Stimulated activated CD4-positive, alpha-beta T cell treated with anti-CD3 and anti-CD28 coated beads, Interleukin-12 subunit alpha, Interleukin-12 subunit beta, amount 100 ng/mL, for 4 hours (primary cell): ENCODE measurements at places on chromosomes 1 and 21.
A peak's percentile ranks its signal among the peaks of the same experiment; 100 is the strongest.

DNA sequence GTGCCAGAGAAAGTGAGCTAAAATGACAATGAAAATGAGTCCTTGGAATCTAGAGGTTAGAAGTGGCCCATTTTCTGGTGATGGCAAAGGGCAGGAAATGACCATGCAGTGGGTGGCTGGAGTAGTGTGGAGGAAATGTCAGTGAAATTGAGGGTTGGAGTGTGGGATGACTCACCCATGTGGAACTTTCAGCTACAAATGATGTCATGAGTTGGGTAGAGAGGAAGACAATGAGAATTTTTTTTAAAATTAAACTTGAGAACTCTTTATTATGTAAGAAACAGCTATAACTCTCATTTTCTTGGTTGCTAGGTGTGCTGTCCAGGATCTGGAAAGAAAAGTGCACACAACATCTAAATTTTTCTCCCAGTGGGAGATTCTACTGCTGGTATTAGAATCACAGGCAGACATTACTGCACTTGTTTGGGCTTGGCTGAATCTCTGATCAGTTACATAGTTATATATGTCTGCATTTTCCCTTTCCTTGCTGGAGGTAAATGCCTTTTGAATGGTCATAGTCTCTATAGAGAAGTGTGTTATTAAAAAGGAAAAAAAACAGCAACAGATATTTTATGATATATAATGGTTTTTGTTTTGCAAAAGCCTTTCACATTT lies 56.8 kb upstream of the GNG12 start:
- no peak for DNase-seq

GRCh38 chr1:64042331-64043100 lies 160.9 kb upstream of the UBE2U start:
- DNase-seq, result no peak

GRCh38 chr1:6246497-6247467 lies 2.8 kb downstream of the HES3 start:
- DNase-seq, result peak; percentile 80

DNA sequence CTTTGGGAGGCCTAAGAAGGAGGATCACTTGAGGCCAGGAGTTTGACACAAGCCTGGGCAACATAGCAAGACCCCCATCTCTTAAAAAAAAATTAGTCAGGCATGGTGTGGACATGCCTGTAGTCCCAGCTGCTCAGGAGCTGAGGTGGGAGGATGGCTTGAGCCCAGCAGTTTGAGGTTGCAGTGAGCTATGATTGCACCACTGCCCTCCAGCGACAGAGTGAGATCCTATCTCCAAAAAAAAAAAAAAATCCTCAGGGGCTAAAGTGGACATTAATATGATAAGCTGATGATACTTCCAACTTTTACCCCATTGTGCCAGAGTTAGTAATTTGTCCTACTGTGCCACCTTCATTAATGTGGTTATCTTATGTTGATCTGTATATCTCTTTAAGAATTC lies 327.8 kb upstream of the FMN2 start:
- no peak for DNase-seq

- DNase-seq, result no peak
Observed at GRCh38 chr1:54809496-54810074, 8.5 kb upstream of the TTC22 start.

DNA sequence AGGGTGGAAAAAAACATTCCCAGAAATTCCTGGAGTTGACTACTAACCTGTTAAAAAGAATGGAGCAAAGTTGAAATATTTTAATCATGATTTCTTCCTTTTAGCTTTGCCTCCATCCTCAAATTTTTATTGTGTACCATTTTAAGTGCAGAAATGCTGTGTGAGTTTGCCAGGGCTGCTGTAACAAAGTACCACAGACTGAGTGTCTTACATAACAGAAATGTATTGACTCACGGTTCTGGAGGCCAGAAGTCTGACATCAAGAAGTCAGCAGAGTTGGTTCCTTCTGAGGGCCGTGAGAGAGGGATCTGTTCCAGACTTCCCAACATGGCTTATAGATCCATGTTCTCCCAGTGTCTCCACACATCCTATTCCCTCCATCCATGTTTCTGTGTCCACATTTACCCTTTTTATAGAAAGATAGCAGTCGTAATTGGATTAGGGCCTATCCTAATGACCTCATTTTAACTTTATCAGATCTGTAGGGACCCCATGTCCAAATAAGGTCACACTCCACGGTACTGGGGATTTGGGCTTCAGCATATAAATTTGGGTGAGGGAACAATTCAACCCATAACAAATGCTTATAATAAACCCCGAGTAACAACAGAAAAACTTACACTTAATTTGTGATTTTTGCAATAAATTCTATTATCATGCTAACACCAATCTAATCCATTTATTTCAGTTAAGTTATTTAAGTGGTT lies 12.7 kb downstream of the SNX7 start:
- no peak for DNase-seq

DNA sequence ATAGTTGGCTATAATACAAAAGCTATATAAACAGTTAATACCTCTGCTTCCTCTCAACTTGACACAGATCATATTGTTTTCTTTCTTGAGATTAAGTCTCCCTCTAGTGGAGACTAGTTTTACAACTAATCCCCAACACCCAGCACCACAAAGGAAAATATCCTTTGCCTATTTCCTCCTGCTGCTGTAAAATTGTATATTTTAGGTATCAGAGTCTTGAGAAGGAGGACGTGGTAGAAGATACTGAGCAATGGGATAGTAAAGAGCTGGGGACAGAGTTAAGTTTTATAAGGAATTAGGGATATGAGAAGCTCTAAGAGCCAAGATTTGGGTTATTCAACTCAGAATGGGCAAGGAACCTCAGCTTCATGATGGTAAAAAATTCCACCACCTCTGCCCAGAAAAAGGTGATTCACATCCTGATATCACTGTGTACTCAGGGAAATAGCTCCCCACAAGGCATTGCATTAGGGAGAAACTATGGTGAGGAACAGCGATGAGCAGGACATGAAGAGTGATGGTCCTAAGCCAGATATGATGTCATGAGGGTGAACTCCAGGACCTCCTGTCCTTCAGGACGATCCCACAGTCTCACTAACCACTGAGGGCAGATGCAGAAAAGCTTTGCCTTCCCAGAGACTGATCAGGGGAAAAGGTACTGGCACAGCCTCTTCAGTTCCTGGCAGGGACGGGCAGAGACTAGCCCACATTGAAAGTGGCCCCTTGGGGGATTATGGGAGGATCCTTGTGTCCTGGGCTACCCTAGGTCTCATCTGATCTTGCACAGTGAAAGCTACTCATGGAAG lies 14.7 kb upstream of the CFAP126 start:
- DNase-seq, result no peak

GRCh38 chr21:42993051-42993712 lies 18.8 kb downstream of the PKNOX1 start:
- no peak for DNase-seq

DNA sequence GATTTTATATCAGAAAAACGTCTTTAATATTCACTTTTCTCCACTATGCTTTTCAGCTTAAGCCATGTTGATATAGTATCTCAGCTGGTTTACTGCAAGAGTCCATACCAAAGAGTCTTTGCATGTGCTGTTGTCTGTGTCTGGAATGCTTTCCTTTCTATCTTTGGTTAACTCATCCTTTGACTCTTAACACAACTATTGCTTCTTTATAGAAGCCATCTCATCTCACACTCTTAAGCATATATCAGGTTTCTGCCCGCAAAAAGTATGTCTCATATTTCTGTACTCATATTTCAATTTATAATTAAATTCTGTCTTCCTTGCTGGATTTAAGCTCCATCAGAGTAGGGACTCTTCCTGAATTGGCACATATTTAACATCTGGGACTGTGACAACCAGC lies 220.9 kb upstream of the KCNK2 start:
- no peak for DNase-seq

GRCh38 chr1:211606332-211606913 lies 27.5 kb upstream of the SLC30A1 start:
- no peak for DNase-seq

DNA sequence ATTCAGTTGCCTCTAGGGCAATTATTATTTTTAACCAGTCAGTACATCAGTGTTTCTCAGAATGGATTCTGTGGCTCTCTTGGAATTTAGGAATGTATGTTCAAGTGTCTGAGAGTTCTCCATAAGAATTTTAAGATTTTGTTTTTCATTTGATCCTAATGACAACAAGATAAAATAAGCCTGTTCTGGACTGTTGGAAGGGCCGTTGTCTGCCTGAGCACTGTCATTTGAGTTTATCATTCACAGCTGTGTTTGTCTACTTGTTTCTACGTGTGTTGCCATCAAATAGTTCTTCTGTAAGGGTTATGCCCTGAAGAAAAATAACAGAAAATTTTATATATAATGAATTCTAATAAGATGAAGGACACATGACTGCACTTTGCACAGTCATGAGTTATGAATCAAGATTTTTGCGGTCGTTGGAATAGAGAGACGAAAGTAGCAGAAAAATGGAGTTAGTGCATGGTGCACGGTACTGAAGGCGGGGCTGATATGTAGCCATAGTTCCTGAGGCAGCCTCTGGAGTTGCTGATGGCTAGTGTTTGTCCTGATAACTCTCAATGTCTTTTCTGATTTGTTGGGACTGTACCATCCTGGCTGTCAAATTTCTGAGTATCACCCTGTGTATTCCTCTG lies 92.5 kb downstream of the NOS1AP start:
- no peak for DNase-seq

- DNase-seq, result no peak
Observed at GRCh38 chr1:21514245-21514644, 5.0 kb downstream of the ALPL start.

DNA sequence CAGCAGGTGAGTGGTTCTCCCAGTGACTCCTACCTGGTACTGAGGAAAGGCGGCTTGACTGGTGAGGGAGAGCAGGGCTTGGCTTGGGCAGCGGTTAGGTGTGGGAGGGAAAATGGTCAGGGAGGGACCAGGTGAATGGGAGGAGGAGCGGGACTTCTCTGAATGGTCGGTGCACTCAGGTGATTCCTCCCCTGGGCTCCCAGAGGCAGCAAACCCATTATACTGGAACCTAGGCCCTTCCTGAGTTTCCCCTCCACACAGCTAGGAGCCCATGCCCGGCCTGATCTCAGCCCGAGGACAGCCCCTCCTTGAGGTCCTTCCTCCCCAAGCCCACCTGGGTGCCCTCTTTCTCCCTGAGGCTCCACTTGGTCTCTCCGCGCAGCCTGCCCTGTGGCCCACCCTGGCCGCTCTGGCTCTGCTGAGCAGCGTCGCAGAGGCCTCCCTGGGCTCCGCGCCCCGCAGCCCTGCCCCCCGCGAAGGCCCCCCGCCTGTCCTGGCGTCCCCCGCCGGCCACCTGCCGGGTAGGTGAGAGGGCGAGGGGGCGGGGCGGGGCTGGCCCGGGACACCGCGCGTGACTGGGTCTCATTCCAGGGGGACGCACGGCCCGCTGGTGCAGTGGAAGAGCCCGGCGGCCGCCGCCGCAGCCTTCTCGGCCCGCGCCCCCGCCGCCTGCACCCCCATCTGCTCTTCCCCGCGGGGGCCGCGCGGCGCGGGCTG lies 2.3 kb downstream of the ARTN start:
- DNase-seq, result no peak

DNA sequence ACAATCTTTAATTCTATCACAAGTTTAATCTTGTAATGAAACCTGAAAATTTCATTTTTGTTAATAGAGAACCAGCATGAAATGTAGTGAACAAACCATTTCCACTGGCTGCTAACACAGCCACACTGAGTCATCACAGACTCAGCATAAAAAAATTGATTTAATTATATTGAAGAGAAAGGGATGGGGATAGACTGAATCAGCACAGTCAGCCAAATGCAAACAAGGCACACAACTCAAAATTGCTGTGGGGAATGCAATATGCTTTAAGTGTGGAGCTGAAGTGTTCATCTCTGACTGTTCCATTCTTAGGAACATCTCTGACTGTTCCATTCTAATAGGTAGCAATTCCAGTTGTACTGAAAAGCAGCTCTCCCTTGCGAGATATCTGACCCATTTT lies 299.8 kb downstream of the MRPL39 start:
- DNase-seq, result no peak

GRCh38 chr1:58432851-58433668 lies 113.5 kb downstream of the OMA1 start:
- DNase-seq, result no peak

DNA sequence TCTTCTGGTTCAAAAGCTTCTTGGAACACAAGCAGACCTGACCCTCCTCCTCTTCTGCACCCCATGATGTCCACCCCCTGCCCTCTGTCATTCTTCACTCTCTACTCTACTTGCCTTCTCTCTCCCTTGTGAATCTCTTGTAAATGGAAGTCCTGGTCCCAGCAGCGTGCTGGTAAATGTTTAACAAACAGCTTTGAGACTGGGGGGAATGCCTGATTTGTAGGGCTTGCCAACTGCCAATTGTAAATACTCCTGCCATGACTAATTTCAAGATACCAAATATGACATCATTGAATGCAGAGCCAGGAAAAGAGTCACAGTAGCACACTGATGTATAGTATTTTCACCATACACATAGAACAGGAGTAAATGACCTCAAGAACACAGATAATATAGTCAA lies 40.9 kb upstream of the LRRN2 start:
- no peak for DNase-seq

DNA sequence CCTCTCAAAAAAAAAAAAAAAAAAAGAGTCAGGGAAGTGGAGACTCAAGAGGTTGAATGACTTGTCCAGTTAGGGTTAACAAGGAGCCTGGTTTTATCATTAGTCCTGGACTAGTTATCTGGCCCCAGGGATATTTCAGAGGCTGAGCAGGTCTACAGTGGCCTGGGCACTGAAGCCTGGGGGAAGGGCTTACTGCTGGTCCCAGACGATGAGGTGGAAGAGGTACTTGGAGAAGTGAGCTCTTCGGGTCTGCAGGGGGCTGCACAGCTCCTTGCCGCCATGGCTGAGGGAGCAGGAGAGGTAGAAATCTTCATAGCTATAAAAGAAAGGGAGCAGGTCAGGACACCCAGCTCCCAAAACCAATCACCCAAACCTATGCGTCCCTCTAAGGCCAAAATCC lies 40.1 kb downstream of the PIK3C2B start:
- DNase-seq, result no peak

DNA sequence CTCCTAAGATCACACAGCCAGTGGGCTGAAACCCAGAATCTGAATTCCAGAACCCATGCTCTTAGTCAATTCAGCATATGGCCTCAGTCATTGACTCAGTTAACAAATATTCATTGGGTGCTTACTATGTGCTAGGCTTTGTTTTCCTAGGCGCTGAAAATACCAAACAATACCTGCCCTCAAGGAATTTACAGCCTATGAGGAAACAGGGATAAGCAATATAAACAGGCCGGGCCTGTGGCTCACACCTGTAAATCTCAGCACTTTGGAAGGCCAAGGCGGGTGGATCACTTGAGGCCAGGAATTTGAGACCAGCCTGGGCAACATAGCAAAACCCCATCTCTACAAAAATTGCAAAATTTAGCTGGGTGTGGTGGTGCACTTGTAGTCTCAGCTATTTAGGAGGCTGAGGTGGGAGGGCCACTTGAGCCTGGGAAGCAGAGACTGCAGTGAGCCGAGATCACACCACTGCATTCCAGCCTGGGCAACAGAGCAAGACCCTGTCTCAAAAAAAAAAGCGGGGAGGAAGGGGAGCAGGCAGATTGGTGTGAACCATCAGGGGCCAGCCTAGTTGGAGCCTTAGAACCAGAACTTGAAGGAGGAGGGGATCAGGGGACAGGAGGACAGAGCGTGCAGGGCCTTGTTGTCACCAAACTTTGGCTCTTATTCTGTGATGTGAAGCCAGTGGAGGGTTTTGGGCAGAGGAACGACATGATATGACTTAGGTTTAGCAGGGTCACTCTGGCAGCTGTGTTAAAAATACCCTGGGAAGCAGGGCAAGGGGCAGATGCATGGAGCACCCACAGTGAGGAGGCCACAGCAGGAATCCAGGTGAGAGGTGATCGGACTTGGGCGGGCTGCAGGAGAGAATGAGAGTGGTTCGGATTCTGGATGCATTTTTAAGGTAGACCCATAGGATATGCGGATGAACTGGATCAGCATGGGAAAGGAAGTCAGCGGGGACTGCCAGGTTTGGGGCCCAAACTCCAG lies 5.8 kb downstream of the TINAGL1 start:
- no peak for DNase-seq
